Femur (tissue), 1 donor: ENCODE measurements at places on chromosomes 16 and 17.

GRCh38 chr16:2230376-2230775 lies 5.9 kb upstream of the DNASE1L2 start:
- DNase-seq = no peak

DNA sequence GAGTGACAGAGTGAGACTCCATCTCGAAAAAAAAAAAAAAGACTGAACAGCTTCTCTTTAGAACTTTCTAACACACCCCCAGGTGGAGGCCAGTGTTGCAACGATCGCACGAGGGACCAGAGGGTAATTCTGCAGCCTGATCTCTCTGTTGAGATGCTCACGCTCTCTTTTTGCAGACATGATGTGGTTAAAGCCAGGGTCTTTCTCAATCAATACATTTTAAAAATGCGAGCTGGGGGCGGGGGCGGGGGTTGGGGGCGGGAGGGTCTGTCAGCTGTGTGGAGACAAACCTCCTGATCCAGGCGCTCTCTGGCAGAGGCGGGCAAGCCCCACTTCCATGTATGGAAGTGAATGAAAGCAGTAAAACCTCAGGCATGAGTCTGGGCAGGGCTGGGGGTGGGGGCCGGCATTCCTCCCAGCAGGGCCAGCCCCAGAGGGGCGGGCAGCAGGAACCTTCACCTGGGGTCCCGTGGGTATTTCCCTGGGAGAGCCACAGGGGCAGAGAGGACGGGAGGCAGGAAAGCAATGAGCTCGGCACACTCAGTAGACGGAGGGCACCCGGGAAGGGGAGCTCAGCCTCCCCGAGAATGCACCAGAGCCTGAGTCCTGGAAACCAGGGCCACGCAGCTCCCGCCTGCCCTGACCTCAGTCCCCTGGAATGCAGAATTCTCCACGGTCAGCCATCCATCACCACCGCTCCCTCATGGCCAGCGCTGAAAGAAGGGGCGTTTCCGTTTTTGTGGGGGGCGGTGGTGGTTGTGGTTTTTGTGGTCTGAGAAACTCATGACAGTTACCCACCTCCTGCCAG lies 28.0 kb downstream of the NXN start:
- DNase-seq = peak; percentile 62

- peak; percentile 33 for DNase-seq
These were observed 39.3 kb upstream of the GNG13 start for GRCh38 chr16:839643-840408.

GRCh38 chr17:62847426-62847825 lies 39.3 kb upstream of the MARCHF10 start:
- DNase-seq = no peak

- DNase-seq = no peak
These were observed 68.5 kb upstream of the RPL38 start for GRCh38 chr17:74134991-74135390.

DNA sequence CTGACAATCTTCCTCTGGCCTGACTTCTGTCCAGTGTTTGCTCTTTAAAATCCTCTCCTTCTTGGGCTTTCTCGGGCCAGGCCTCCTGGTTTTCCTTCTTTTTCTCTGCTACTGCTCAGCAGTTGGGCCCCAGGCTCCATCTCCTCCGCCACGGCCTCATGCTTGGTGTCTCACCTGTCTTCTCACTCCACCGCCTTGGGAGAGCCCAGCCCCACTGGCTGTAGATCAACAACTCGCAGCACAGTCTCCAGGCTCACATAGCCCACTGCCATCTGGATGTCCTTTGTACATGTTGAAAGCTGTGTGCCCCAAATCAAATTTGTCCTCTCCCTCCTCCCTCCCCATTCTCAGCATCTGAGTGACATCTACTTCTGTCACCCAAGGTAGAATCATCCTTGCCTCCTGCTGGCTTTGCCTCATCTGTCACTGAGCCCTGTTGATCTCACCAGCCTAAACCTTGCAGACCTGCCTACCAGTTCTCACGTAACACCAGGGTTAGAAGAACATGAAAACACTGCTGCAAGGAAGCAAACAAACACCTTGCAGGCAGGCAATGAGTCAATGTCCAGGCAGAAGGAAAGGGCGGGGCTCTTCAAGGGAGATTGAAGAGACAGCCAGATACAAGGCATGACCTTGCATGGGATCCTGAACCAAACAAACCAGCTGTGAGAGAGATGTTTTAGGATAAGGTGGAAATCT lies 103.2 kb upstream of the SMURF2 start:
- no peak for DNase-seq

DNA sequence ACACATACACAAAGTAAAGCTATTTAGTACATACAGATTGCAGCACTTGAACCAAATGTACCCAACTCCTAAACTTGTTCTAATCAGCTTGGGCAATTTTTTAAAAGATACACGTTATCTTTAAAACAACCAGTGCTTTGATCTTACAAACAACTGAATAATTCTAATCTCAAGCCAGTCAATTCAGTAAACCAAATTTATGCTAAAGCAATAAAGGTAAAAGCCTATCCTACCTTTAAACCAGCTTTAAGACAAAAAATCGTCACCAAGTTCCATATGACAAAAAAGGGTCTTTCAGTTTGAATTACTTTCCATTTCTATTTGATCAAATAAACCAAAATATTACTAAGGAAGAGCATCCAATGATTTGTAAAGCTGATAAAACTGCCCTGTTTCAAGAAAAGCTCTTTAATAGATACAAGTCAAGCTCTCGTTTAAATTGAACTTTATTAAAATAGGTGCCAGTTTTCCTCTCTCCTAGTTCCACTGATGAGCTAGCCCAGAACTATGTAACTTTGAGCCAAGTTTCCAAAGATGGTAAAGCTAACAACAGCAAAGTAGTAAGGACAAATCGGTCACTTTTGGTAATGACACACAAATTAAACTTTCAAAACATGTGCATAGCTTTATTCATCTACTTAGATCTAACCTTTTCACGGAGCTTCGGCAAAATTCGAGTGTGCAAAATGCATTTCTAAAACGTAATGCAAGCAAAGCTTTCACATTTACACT lies 10.2 kb downstream of the CRYBA1 start:
- no peak for DNase-seq

GRCh38 chr16:71264299-71264698 lies 24.9 kb downstream of the CMTR2 start:
- no peak for DNase-seq

DNA sequence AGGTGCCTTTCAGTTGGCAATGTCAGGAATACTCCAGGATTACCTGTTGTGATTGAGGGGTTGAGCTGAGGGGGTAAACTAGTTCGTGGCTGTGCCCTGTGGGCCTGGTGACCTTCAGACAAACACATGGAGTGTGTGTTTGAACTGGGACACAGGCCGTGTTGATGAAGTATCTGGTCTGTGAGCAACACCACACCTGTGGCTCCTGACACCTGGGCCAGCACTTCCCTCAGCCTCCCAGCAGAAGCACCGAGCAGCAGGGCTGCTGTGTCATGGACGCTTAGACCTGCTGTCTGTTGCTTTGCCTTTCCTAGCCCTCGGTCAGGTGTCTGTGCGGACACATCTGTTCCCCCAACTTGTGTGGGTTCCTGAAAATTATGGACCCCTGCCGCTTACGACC lies 82.9 kb downstream of the KSR1 start:
- no peak for DNase-seq

- DNase-seq = no peak
These were observed 90.7 kb downstream of the USP31 start for GRCh38 chr16:23058576-23058975.

- no peak for DNase-seq
These were observed 1.4 kb downstream of the MVP start for GRCh38 chr16:29821643-29822115.

DNA sequence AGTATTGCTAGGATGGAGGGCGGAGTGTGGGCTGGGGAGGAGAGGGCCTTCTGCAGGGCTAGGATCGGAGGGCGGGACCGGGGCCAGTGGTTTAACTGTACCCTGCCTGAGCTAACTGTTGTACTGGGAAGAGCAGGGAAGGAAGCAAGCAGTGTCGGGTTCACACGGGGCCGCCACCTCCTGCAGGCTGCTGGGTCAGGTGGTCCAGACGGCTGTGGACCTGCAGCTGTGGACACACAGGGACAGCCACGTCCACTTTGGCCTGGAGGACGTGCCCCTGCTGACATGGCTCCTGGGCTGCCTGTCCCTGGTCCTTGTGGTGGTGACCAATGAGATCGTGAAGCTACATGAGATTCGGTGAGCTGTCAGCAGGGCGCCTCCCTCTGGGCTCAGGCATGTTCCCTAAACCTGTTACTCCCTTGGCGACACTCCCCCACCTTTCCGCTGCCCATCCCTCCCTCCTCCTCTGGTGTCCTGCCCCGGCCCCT lies 16.6 kb downstream of the CASKIN2 start:
- peak; percentile 37 for DNase-seq

DNA sequence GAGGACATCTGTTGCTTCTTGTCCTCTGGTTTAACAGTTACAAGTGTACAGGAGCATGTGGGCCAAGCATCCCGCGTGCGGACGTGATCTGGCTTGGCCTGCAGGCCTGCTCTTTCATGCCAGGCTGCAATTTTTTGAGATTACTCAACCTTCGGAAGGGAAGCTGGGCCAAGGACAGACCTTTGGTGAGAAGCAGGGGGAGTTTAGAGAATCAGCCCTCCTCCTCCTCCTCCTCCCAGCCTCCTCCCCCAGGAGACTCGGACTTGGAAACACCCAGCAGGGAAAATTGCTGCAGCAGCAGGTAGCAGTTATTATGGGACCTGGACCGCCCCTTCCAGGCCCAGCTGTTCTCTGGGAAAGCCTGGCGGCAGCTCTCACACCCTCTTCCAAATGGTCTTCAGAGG lies 5.1 kb upstream of the KLHL36 start:
- peak; percentile 85 for DNase-seq

DNA sequence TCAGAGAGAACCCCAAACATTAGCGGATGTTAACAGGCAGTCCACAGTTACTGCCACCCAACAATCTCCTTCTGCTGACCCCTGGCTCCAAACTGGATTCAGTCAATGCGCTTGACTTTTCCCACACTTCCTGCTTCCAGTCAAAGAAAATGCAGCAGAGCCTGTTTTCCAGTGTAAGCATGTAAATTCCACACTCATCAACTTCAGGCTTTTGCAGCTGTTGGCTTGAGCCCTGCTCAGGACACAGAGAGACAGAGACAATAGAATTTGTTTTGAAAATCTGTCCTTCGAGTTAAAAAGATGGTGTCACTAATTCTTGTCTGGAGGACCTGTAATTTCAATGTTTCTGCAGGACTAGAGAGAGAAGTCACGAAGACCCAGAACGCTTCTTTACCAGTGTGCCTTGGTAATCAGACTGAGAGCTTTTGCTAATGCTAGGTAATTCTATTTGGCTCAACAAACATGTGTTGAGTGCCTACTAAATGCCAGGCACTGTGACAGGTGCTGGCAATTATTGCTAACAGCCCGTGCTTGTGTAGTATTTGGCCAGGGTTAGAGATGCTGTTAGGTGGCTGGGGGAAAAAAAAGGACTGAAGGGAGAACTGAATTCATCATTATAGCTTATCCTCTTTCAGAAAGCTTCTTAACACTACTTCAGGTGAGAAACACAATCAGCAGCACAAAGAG lies 32.5 kb downstream of the HOXB1 start:
- no peak for DNase-seq

- DNase-seq = no peak
These were observed 425 bp downstream of the SGSH start for GRCh38 chr17:80219763-80220053.

DNA sequence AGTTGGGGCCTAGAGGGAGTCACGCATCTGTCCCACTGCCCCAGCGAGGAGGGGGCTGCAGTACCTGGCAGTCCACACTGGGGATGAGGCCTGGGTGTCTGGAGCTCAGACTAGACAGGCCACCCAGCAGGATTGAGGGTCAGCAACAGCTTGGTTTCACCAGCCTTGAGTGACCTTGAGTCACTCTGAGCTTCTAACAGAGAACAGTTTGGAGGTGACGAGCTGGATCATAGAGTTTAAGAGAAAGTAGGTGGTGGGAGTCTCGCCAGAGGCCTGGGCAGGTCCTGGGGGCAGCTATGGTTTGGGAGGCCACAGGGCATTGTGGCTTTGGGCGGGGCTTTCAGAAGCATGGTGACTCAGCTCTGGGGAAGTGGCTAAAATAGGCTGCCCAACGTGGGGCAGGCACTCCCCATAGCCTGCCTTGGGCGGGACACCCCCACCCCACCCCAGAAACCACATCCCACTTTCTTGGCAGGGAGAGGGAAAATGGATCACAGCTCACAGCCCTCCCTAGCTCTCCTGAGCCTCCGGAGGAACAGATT lies 20.5 kb downstream of the CDC42EP4 start:
- DNase-seq = peak; percentile 85

GRCh38 chr16:58458606-58459343 lies 41.2 kb upstream of the NDRG4 start:
- no peak for DNase-seq

DNA sequence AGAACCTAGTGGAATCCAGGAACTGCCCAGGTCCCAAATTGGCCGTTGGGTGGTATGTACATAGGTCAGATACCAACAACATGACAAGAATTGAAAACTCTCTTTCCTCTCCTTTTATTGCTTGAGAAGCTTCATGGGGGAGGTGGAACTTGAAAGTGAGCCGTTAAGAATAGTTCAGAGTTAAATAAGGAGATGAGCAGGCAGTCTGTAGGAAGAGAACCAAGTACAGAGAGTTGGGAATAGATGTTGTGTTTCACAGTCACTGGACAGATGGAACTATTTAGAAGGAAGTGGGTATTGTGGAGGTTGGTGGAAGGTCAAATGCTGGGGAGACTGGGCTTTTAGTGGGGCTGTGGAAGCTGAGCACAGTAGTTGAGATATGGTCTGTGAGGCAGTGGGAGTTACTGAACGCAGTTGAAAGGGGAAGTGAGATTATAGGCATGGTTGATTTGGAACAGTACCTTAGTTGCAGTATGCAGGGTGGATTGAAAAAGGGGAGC lies 26.4 kb downstream of the ARHGAP44 start:
- DNase-seq = no peak

- no peak for DNase-seq
These were observed 4.0 kb downstream of the RSPRY1 start for GRCh38 chr16:57190136-57190535.

DNA sequence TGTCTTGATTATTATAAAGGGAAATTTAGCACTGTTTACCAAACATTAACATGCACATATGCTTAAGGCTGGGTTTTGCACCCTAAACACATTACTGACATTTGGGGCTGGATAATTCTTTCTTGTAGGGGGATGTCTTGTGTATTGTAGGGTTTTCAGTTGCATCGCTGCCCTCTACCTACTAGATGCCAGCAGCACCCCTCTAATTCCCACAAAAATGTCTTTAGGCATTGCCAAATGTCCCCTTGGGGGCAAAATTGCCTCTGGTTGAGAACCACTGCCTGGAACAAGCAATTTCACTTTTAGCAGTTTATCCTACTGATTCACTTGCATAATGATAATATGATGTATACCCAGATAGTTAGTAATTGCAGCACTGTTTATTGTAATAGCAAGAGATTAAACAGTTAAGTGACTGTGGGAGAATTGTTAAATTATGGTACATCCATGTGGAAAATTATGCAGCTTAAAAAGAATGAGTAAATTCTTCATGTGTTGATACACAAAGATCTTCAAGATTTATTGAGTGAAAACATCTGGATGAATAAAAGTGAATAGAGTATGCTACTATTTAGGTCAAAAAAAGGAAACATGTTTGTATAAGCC lies 18.4 kb downstream of the PRSS54 start:
- DNase-seq = no peak

GRCh38 chr16:15960124-15960971 lies 10.9 kb downstream of the ABCC1 start:
- DNase-seq = no peak

- DNase-seq = no peak
These were observed 5.4 kb downstream of the ASPHD1 start for GRCh38 chr16:29905668-29906067.
